Cortex of kidney (tissue), 1 donor: ENCODE measurements at places on chromosomes 2 and 18.

GRCh38 chr2:241571821-241572620, 13.5 kb downstream of the BOK start:
- no peak for DNase-seq

- DNase-seq, result no peak
These were observed 17.9 kb upstream of the ARHGAP25 start for GRCh38 chr2:68716604-68717304.

DNA sequence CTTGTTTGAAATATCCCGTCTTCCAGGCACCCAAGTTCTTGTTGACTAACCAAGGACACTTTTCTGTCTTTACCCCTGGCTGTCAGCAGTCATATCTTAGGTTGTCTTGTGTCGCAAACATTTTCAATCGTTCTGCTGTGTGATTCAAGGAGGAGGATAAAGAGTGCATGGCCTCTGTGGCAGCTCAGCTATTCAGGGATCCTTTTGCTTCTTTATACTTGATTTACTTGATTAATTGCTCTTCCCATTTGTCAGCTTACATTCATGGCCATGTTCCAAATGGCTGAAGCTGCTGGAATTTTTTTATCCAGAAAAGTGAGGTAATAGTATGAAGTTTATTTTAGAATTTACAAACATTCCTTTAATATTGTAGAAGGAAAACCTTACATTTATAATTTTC, 97.3 kb upstream of the FZD5 start:
- no peak for DNase-seq

DNA sequence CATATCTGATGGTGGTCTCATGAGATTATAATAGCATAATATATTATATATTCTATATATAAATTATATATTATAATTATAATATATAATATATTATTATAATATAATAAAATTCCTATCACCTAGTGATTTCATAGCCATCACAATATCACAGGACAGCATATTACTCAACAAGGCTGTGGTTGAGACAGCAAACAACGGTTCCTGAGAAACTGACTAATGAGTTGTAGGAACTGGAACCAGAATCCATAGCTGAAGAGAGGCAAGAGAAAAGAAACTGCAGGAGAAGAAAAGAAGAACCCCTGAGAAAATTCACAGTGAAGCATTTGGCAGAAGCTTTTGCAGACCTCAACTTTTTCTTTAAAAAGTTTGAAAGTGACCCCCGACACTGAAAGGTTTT, 84.0 kb downstream of the BCL2L11 start:
- DNase-seq, result no peak

DNA sequence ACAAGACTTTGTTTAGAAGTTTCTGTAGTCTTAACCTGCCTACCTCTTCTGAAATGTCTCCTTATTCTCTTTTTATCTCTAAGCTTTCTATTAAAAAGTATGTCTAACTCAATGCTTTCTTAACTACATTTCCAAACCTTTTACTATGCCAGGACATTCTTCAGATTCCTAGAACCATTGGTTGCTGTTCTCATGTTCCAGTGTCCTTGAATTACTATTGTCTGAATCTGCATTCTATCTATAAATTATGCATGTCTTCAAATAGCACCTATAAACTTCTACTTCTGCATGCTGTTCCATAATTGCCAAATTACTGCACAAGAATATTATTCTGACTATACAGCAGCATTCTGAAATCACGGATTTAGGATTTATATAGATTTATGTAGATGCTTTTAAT, 166.0 kb upstream of the VWC2L start:
- no peak for DNase-seq

- no peak for DNase-seq
These were observed 13.0 kb downstream of the MCM6 start for GRCh38 chr2:135863233-135863632.

- no peak for DNase-seq
These were observed 164.5 kb upstream of the ALPP start for GRCh38 chr2:232214053-232214452.

DNA sequence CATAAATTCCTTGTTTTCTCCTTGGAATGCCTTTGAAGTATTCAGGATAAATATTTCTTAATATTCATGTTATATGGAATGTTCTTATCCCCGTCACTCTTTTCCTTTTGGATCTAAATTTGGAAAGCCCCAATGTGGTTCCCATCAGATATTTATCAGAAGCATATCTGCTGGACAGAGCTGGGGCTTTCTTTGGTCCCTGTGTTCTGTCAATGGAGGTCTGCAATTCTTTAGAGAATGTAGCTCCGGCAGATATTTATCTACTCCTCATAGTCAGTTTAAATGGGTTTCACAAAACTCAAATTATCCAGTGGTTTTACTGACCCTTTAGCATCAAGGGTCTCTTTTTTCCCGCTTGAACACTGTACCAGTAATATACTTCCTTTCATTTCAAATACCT, 167.8 kb upstream of the SCN7A start:
- DNase-seq, result no peak

DNA sequence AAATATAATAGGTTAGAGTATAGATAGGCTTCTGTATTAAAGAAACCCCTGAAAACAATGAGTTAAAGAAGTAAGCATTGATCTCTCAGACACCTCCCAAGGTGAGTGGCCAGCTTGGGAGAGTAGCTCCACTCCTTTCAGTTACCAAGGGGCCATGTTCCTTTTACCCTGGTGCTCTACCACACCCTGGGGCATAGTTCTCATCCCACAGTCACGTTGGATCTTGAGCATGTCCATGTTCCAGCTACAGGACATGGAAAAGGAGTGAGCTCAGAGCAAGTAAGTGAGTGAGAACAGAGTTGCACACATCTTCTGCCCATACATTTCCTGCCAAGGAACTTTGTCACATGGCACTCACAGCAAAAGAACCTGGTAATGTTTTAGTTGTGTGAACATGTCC, 325.9 kb upstream of the SLC39A10 start:
- DNase-seq, result no peak

DNA sequence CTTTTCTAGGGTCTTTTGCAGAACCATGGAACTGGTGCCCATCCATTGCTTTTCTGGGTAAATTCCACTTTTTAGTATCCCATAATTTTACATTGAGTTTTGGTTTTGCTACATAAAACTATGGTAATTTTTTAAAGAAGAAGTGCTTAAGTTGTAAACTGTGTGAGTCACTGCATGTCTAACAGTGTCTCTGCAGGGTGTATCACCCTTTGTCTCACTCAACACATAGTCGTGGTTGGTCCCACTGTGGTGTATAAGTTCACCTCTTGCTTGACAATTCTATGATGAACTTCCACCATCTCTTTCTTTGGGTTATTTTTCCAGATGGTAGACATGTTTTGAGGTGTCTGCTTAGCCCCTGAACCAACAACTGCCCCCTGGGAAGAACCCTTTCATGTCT, 10.5 kb downstream of the SCTR start:
- DNase-seq, result no peak

DNA sequence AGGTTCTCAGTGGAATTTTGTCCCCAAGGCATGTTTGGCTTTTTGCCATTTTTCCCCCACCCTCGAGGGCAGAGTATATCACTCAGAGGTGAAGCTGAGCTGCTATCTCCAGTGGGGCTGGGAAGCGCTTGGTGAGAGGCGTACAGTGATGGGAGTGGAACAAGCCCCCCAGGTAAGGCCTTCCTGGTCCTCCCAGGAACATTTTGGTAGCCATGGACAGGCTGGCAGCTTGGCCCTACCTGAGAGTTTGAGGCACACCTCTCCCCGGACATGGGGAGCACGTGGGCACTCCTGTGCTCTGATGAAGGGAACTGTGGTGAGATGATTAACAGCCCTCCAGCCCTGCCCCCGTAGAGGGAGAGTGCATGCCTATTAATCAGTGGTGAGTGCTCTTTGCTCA, 99.3 kb downstream of the C1QL2 start:
- no peak for DNase-seq

DNA sequence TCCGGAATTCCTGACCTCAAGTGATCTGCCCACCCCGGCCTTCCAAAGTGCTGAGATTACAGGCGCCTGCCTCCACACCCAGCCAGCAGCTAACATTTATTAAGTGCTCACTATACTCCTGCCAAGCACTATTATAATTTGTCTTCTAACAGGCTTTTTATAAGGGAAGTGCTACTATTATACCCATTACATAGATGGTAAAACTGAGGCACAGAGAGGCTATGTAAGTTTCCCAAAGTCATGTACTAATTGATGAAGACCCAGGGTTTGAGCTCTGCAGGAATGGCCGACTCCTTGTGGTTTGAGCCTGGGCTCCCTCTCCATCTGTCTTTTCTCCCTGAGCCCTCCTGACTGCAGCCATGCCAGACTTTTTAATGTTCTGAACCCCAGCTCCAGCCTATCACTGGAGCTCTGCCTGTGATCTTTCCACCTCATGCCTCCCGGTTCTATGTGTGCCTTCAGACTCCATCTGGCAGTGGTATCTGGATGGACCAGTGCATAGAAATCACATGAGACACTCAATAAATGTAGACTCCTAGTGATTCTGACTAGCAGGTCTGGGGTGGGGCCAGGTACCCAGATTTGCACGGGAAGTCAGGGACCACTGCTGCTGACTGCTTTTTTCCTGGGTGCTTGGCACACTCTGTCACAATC, 197.1 kb downstream of the NEDD4L start:
- no peak for DNase-seq

DNA sequence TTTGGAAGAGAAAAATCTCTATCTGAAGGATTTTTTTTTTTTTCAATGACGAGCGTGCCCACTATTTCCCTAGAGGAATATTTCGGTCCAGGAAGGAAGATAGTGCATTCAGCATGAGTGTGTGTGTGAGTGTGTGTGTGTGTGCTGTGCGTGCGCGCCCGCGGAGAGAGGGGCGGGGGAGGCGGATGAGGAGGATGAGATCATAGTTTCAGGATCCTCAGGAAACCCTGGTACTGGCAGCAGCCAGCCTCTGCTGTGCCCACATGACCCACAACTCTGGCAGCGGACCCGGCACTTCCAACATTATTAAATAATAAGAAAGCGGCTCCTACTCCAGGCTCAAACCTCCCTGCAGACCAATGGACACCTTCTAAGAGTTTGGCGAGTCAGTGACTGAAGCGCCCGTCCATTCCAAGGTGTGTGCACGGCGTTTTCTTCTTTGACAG, 217.0 kb upstream of the DTNA start:
- no peak for DNase-seq

DNA sequence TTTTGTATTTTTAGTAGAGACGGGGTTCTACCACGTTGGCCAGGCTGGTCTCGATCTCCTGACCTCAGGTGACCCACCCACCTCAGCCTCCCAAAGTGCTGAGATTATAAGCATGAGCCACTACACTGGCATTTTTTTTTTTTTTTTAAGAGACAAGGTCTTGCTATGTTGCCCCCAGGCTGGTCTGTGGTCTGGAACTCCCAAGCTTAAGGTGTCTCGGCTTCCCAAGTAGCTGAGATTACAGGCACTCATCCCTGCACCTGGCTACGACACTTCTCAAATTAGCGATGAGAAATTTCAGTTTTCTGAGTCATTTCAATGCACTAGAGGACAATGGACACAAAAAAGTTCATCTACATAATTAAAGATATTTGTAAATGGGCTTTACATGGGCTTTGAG, 36.6 kb upstream of the TCF7L1 start:
- no peak for DNase-seq

GRCh38 chr2:229800997-229801754, 86.8 kb upstream of the DNER start:
- no peak for DNase-seq

GRCh38 chr2:101998896-101999789, 7.4 kb downstream of the IL1R2 start:
- DNase-seq, result no peak

GRCh38 chr2:13666582-13667414, 950.1 kb downstream of the TRIB2 start:
- DNase-seq, result no peak

- DNase-seq, result no peak
These were observed 11.9 kb upstream of the ARHGAP25 start for GRCh38 chr2:68722712-68723111.

- DNase-seq, result no peak
These were observed 400.6 kb upstream of the CHST9 start for GRCh38 chr18:27585602-27586173.

DNA sequence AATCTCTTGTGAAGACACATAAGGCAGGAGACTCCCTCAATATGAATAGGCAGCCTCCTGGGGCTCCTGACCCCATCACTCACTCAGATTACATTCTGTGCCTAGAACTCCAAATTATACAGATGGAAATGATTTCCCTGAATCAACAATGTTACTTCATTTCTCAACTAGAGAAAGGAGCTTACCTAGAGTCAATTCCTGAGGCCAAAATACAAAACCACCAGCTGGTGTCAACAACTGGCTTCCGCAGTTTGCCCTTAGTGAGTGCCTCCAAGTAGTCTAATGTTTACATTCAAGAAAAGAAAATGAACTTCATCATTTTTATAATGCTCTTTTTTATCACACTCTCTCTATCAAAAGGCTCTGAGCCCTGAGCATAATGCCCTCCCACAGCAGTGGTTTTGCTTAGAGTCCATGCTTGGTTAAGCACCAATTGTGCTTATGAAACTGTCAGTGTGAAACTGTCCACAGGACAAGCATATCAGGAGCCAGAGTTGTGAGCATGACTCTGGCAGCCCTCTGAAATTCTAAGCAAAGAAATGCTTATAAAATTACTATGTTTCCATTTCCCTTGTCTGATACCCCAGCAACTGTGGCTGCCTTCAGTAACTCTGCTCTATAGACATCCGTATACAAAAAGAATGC, 305.7 kb upstream of the PKDCC start:
- DNase-seq, result no peak

- DNase-seq, result no peak
These were observed 20.4 kb upstream of the TMEM247 start for GRCh38 chr2:46458763-46459500.

DNA sequence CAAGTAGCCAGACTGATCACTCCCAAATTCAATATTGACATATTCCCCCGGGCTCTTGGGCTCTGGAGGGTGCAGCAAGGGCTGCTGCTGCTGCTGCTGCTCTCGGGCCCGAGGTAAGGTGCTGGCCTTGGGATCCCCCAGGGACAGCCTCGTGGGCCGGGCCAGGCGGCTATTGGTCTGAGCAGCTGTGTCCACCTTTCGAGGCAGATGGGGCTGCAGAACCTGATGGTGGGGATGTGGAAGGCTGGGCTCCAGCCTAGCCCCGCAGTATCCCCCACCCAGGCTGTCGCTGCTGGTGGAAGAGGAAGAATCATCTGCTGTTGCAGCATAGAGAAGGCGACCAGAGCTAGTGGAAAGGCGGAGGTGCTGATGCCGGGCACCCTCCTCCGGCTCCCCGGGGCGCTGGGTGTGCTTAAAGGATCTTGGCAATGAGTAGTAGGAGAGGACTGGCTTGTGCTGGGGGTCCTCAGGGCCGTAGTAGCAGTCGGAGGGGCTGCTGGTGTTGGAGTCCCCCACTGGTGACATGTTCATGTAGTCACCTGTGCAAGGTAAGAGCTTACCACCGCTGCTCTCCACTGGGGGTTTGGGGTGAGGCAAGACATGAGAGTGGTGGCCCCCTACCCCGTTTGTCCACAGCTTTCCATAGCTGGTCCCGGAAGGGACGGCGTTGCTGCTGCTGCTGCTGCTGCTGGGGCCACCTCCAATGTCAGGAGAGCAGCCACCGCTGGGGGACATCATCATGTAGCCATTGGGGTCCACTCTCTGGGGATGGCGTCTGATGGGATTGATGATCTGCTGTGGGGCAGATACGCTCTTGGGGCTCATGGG, 3.4 kb downstream of the IRS1 start:
- no peak for DNase-seq

- no peak for DNase-seq
These were observed 336.5 kb upstream of the MMADHC start for GRCh38 chr2:149924028-149924427.

GRCh38 chr2:42764901-42765300, 966 bp upstream of the OXER1 start:
- no peak for DNase-seq
